Activated T-helper 1 cell treated with anti-CD3 and anti-CD28 coated beads, Interleukin-2, amount 50 U/mL, for 16 hours (primary cell): ENCODE measurements at places on chromosomes 16 and 17.

- no peak for DNase-seq
Measured at GRCh38 chr17:55735731-55736405, 13.2 kb upstream of the TMEM100 start.

- DNase-seq: no peak
Measured at GRCh38 chr16:15033309-15033707, 22.6 kb downstream of the NTAN1 start.

DNA sequence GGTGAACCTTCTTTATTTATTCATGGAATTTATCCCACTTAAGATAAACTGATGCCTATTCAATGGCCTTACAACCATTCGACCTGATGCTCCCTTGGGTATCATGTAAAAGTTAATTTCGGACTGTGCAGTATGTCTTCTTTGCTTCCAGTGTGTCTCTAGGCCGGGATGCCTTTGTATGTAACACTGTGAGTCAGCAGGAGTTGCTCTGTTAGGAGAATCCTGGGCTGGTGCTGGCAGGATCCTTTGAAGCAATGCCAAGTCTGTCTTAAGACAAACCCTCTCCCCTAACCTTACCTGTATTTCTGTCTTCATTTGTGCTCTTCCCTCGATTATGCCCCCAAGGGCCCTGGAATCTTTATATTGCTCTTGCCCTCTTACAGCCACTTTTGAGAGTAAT is 37.9 kb upstream of the ABCA8 start:
- no peak for DNase-seq

DNA sequence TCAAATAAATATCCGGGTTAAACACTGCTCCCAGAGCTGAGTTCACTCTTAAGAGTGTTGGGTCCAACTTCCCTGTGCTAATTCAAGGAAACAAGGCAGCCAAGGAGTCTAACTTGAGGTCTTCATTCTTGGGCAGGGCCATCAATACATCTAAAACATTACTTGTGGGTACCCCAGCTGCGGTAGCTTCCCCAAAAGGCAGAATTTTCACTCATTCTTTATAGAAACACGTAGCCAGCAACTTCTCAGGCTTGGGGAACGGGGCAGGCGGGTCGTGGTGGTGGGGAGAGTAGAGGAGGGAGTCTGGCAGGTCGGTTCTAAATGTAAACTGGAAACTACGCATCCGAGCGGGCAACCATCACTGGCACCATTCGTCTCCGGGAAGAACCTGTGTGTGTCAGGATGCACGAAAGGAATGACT is 666 bp upstream of the METTL9 start:
- DNase-seq: no peak

- DNase-seq: no peak
Measured at GRCh38 chr16:81661082-81661481, 118.0 kb upstream of the PLCG2 start.

DNA sequence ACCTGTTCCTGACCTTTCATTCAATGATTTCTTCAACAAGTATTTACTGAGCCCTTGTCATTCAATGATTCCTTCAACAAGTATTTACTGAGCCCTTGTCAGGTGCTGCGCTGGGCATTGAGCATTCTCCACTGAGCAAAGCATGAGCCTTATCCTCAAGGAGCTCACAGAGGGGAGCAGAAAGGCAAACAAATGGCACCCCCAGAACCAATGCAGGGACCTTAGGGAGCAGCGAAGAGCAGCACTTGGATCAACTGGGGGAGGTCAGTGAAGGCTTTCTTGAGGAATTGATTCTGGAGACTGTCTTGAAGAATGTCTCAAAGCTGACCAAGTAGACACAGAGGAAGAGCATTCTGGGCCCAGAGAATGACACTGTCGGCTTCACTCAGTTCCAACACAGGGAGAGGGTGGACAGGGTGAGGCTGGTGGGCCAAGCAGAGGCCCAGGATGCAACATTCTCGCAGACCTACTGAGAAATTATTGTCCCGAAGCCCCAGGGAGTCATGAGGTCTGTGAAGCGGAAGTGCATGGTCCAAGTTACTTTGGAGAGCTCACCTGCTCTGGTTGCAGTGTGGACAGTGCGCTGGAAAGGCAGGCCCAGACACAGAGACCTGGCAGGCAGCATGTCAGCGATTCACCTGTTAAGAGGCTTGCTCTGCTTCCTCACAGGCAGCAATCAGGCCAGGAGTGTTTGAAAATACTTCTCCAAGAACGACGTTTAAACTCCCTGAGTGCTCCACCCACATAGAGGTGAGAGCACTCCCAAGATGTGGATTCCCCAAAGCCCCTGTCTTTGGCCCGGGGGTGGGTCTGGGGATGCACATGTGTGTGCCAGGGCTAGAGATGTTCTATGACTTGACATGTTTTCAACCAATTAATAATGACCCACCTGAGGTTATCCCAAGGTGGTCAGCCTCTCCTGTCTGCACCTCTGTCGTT is 3.2 kb upstream of the MPO start:
- DNase-seq: no peak

GRCh38 chr16:24013864-24014645 is 178.3 kb downstream of the PRKCB start:
- no peak for DNase-seq

GRCh38 chr17:64689106-64689505 is 27.0 kb upstream of the SMURF2 start:
- DNase-seq: no peak
